Neuronal stem cell (in vitro differentiated cells): ENCODE measurements at places on chromosomes 7 and 10.

DNA sequence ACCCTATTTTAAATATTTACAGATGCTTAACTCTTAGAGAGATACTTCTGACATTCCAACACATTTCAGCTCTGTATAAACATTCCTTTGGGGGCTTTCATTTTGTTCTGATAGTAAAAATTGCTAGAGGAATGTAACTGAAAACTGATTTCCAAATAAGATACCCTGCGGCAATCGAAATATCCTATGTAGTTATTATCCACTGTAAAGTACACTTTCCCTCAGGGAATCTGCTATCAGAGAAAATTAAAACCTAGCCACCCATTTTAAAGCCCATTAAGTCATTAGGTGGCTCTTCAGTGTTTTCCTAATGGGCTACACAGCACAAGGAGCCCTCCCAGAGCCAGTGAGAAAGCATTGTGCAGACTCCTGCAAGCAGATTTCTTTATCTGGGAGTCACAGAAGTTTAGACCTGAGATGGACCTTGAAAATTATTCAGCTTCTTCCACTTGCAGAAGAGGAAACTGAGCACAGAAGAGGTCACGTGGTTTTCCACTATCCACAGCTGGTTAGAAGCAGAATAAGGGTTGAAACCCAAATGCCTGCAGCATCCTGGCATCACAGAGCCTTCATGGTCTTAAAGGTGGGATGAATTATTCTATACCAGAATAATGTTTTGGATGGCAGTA, 12.6 kb upstream of the CPVL start:
- no peak for DNase-seq

DNA sequence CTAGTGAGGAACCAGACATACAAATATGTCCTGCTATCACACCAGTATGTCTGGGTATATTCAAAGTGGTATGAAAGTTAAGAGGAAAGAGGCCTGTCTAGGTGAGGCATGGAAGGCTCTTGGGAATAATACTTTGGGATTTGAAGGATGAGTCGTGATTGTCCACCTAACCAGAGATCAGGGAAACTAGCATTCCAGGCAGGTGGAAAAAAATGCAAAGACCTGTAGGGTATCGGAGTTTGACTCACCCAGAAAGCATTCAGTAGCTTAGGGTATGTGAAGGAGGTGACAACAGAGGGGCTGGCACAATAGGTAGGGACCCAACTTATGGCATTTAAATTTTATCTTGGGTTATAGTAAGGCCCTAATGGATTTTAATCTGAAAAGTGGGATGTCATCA, 950 bp upstream of the GCC1 start:
- DNase-seq = no peak

GRCh38 chr10:72108830-72109635, 20.7 kb upstream of the SPOCK2 start:
- DNase-seq = no peak

- DNase-seq = no peak
These were observed 18.8 kb upstream of the AOAH start for GRCh38 chr7:36742911-36743775.

DNA sequence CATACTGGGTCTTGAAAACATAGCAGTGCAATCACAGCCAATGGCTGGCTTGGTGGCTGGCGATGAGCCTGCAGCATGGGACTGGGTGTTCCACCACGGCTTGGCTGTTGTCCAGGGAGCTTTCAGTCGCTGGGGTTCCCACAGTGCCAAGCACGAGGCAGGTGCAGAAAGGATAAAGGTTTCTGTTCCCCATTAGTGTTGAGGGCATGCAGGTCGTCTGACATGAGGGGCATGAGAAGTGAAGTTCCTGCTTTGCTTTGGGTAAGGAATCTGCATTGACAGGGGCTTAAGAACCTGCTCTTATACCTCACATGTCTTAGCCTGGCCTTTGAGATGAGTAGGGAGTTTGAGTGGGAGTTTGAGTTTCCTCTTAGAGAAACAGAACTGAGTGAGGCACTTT, 9.0 kb upstream of the CFTR start:
- no peak for DNase-seq

- DNase-seq = no peak
These were observed 36.7 kb downstream of the ZC3HAV1 start for GRCh38 chr7:139072796-139073195.

DNA sequence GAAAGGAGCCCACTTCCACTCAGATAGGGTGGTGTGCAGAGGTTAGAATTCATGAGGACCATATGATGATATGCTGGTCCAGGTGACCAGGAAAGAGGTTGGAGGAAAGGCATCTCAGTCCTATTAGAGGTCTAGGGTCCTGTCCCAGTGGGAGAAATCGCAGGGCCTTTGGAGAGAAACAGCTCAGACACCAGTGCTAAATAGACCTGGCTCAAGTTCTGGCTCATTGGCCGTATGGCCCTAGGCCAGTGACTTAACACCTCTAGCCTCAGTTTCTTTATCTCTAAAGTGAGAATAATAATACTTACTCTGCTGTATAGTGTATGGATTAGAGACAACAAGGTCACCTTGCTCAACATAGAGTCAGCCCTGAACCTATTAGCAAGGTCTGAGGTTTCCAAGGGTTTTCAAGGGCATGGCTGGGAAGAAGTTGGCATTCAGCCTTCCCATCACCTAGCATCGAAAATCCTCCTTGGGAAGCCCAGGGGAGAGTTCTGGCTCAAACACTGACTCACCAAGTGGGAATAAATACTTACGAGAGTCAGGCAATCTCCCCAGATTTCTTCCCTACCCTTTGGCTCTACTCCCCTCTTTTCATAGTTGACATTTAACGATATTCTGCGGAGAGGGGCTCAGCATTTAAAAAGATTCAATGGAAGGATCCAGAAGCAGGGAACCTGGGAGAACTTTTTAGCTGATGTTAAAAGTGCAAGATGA, 473.1 kb upstream of the PODXL start:
- DNase-seq = no peak

- no peak for DNase-seq
These were observed 228.0 kb downstream of the RAB11FIP2 start for GRCh38 chr10:117818721-117819120.

- no peak for DNase-seq
These were observed 39.8 kb downstream of the CDH23 start for GRCh38 chr10:71436268-71437125.

DNA sequence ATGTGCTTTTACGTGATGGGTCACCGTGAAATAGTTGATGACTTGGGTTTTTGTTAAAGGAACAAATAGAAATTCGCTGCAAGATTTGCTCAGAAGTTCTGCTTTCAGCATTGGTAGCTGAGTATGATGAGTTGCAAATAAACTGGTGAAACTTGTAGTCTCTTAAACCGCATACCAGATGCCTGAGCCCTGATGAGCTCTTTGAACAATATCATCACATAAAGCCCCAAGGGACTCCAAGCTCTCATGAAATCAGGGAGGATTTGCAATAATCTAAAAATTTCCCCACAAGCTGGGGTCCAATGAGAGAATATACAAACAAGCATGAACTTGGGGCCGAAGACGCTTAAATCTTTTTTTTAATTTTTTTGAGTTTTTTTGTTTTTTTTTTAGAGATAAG, 312.4 kb downstream of the CALN1 start:
- DNase-seq = no peak

DNA sequence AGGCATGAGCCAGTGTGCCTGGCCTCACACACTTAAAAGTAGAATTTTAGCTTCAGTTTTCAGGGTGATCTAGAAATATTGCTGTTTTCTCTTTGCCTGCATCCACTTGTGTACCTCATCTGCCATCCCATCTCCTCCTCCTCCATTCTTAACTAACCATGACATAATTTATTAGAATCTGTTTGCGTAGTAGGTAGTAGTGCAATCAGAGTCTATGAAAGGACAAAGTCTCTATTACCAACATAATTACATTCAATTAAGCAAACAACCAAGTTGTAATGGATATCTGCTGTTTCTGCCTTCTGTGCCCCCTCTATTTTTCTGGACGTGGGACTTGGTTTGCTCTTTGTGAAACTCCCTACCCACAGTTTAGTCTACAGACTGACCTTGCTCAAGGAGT, 72.9 kb downstream of the CDK14 start:
- no peak for DNase-seq

- no peak for DNase-seq
These were observed 187.9 kb downstream of the PLXDC2 start for GRCh38 chr10:20004087-20004523.

DNA sequence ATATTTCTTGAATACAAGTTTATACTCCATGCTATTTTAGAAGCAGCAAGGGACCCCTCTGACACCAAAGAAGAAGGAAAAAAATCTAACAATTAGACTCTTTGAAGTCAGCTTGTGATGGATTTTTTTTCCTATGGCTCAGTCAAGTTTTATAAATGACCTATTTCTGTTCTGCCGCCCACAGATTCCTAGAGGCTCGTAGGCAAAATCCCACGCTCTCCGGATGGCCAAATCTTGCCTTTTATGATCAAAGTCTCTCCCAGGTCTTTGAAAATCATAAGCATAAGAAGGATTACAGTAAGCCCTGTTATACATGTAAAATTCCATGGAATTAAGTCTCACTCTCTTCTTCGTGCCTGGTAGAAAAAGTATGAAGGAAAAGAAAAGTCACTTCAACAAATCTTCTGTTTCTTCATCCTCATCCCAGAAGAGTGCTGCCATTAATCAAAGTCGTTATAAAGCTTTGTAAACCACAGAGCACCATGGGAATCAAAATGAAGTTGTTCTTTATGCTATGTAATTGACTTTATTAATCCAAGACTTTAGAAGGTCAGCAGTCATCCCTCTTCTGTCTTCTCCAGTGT, 33.1 kb downstream of the ASB13 start:
- no peak for DNase-seq

- no peak for DNase-seq
These were observed 174.6 kb downstream of the AUTS2 start for GRCh38 chr7:69772718-69773436.

DNA sequence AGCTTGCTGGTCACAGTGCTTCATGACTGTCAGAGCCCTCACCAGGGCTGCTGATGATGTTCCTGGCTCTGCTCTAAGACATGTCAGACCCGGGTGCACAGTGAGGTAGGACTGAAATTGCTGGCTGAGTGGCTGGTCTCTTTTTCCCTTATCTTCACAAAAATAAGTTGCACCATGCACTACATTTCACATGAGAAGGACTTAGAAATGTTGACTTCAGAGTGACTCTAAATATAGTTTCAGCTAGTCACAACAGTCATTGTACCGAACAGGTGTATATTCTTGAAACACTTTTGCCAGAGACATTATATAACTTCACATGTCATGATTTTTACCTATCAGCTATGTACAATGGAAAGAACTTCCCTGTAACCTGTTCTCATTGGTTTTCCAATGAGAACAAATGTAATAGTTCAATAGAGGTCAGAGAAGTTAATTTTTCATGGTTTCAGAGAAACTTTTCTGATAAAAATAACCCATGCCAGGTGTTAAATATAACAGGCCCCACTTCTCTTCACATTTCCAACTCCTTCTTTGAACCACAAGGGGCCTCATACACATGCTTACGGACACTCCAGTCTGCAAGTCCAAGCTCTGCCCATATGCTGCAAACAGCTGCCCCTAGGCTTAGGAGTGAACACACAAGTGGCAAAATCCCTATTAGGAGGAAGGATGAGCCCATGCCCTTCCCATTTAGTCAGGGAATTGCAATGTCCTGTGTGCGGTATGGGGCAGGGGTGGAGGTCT, 115.6 kb downstream of the CDK6 start:
- no peak for DNase-seq

DNA sequence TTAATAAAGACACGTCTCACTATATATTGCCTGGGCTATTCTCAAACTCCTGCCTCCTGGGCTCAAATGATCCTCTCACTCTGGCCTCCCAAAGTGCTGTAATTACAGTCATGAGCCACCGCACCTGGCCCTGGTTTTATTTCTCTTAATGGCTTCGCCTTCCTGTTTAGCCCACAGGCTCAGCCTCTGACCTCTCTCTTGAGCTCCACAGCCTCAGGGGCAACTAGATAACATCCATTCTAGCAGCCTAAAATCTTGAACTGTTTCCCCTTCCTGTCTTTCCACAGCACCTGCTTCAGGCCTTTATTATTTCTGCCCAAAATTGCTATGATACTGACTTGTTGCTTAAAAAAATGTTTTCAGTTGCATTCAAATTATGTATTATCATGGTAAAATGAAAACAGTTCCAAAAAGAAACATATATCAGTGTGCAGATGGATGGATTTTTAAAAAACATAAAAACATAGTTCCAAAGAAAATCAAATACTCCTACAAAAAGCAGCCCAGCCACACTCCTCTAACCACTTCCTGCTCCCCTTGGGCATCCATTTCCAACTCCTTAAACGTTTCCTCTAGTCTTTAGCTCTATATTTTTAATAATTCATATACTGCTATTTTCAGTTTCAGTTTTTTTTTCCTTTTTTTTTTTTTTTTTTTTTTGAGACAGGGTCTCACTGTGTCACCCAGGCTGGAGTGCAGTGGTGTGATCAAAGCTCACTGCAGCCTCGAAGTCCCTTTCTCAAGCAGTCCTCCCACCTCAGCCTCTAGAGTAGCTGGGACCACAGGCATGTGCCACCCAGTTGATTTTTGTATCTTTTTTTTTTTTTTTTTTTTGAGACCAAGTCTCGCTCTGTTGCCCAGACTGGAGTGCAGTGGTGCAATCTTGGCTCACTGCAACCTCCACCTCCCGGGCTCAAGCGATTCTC, 5.1 kb upstream of the BAZ1B start:
- no peak for DNase-seq

DNA sequence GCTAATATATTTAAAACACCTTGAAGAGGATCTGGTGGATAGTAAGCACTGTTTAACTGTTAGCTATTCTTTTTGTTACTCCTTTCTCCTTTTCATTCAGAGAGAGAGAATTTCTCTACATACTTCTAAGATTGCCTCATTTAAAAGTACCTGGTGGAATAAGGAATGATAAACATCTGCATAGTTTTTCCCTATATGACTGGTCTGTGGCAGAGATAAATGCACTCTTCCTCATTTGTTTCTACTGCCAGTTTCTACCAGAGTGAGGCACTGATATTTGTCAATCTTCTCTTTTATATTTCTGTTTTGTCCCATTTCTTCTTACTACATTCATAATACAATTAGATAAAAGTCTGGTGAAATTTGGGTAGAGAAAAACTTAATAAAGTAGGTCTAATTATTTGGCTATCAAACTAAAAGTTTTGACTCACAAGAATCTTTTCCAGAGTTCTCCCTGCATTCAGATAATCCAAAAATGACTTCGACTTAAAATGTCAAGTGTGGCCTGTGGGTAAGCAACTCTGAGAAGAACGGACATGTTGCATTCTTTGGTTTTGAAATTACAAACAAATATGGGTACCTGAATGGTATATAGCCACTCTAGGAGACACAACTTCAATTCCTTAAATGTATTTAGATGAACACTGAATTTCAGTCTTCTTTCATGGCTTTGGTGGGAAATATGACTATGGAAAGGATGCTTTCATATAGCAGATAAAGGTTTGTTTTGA, 38.8 kb downstream of the RNLS start:
- no peak for DNase-seq

GRCh38 chr7:25392588-25393338, 164.5 kb upstream of the NPVF start:
- no peak for DNase-seq

GRCh38 chr7:92723943-92724342, 112.4 kb downstream of the CDK6 start:
- no peak for DNase-seq

- DNase-seq = no peak
These were observed 52.0 kb downstream of the KIF5B start for GRCh38 chr10:32004161-32004591.
